Spinal cord (tissue), 10 donors: ENCODE measurements at places on chromosomes 6 and 20. TPM values are rescaled to one million over a fixed set of nuclear protein-coding genes. Genes with fewer than 3 reads are reported as not detected.

DNA sequence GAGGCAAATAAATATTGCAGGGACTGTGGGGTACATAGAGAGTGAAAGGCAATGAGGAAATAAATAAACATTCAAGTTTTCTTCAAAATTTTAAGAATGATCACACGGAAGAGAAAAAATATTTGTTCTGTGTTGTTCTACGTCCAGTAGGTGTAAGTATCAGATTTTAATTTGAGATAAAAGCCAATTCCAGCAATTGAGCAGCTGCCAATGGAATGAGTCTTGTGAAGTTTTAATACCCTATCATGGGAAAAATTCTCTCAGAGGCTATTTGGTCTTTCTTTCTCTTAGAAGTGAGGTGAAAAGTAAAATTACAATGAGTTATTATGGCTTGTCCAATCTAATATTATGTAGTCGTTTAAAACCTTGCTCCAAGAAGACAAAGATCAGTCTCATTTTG is 195.7 kb upstream of the CITED2 start:
- DNase-seq: no peak

- DNase-seq: no peak
Measured at GRCh38 chr6:149166336-149166735, 151.2 kb upstream of the TAB2 start.

DNA sequence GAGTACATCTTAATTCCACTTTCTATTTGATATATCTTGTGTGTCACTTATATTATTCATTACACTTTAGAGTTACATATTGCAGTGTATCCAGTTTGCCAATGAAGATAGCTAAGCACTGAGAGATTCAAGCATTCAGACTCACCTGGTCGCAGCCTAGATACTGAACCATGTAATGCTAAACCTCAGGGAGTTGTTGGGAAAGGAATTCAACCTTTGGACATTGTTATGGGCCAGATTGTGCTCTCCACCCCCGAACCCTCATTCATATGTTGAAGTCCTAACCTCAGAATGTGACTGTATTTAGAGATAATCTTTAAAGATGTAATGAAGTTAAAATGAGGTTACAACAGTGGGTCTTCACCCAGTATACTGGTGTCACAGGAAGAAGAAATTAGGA is 13.8 kb upstream of the KIF16B start:
- no peak for DNase-seq

DNA sequence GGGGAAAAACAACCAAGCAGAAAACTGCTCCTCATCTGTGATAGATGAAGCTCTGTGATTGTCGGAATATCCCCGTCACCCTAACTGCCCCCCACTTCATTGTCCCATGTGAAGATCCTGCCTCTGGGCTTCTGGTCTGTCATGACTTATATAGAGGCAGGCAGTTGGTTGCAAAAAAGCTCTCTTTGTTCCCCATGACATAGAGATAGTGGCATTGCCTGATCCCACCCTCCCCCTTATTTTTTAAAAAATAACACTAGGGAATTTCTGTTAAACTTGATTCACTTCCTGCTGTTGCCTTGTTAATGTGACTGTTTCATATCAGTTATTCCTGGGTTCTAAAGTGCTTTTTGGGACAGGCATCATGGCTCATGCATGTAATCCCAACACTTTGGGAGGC is 203.1 kb downstream of the JARID2 start:
- DNase-seq: no peak

DNA sequence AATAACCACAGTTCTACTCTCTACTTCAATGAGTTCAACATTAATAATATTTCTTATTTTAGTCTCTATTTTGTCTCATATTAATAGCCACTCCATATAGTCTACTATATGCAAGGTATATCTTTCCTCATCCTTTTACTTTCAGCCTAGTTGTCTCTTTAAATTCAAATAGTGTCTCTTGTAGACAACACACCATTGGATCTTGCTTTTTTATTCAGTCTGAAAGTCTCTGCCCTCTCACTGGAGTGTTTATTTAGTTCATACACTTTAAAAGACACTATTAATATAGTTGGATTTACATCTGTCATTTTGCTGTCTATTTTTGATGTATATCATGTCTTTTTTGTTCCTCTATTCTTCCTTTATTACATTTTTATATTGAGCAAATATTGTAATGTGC is 103.5 kb downstream of the RFPL4B start:
- no peak for DNase-seq

DNA sequence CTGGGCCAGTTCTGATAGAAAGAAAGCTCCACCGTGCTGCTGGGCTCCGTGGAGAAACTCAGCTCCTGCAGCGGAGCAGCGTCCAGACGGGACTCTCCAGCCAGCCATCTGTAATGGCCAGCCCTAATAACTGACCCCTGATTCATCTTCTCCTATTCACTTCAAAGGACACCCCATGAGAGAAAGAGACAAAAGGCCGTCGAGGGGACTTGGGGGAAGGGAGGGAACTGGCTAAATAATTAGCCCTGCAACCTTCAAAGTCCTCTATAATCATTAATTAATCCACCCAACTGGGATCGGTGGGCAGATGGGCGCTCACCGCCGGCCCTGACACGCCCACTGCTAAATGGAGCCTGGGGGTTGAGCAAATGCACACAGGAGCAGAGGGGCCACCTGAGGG is 512.4 kb downstream of the CD83 start:
- no peak for DNase-seq

DNA sequence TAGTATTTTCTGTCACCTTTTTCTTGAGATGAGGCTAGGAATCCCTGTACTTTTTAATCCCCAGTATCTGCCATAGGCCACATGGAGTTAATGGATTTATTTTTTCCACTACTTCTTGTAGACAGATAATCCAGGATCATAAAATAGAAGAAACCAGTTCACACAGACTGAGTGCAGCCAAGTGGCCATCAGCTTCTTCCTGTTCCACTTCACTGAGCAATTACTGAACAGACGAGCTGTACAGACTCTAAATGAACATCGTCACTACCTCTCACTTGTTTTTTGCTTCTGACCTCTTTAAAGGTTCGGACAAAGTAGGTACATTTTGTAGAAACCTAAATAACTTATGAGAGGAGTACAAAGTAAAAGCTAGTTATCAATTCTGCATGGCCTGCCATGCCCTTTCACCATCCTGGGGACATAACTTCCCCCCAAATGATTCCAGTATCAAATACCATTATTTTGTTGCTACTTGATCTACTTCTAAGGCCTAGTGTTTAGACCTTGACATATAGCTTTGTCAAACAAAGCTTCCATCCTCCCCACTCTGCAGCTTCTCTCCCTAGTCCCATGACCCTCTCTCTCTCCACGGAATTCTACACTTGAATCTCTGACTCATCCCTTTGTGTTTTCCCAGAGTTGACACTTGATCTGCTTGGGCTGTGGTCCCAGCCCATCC is 34.4 kb upstream of the ARHGAP18 start:
- no peak for DNase-seq

- DNase-seq: no peak
Measured at GRCh38 chr20:53656293-53657202, 62.9 kb upstream of the ZNF217 start.

DNA sequence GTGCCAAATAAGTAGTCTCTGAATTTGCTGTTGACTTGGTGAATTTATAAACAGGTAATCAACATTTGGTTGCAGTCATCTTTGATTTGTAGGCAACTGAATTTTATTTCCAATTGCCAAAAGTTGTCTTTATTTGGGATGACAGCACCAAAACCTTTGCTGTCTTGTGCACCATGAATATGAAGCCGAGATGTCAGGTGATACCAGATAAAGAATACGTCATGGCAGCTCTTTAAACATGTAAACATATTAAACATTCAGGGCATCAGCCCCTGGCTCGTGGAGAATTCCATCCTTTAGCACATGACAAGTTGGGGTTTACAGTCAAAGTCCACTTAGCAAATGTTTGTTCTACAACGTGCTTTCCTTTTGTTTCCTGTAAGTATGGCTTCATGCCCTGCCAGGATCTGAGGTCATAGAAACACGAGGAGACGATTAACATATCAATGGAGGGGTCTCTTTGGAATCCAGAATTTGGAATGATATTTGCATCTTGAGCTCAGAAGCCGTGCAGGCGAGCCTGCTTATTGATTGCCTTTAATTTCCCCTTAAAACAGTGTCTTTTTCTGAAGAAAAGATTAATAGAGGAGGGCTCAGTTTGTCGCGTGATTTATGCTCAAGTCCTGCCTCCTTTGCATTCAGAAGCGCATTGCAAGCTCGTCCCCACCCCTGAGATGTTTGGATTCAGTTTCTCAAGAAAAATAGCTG is 170.2 kb upstream of the ZNF217 start:
- DNase-seq: no peak

DNA sequence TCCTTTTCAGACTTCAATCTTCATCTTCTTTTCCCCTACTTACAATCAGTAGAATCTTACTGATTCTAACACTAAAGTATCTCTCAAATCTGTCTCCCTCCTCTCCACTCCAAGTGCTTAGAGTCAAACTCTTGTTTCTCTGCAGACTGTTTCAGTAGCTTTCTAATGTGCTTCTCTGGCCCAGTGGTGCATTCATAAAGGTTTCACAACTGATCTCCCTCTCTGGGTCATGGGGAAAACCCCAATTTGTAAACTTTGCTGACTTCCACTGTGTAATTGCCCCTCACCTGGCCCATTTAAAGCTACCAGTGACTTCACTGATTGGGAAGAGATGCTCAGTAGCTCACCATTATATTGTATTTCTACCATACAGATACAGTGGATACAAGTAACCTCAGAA is 183.6 kb downstream of the FAXC start:
- no peak for DNase-seq

- no peak for DNase-seq
Measured at GRCh38 chr6:39693206-39693605, 32.0 kb downstream of the KIF6 start.

GRCh38 chr6:30768634-30769087 is 24.3 kb upstream of the IER3 start:
- DNase-seq: no peak

DNA sequence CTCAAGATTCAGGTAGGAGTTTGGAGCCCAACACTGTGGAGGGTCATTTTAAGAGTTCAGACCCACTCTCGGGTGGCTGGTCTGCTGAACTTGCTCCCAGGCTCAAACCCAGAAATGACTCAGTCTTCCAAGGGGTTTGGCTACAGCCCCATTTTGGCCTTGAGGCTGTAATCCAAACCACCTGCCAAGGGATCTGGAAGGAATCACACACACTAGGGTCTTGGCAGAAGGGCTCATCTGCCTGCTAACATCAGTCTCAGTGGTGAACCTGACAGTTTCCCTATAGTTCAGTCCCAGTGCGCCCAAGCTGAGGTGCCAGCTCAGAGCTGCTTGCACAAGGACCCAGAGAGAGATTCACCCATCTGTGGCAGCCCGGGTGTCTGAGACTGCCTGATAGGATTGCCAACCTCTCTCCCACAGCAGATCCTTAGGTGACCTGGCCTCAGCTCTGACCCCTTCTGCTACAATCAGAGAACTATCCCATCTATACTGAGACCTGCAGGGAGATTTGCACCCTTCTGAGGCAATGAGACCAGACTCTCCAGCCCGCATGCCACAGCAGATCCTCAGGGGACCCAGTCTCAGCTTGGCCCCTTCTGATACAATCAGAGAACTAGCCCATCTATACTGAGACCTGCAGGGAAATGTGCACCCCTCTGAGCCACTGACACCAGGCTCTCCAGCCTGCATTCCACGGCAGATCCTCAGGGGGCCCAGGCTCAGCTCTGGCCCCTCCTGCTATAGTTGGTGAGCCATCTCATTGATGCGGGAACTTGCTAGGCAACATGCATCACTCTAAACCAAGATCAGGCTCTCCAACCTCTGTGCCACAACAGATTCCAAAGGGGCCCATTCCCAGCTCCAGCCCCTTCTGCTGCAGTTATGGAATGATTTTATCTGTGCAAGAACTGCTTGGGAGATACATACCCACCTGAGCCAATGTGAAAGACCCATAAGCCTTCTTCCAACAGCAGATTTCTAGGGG is 48.2 kb downstream of the THBS2 start:
- DNase-seq: no peak

GRCh38 chr20:1883986-1884385 is 11.2 kb upstream of the SIRPA start:
- DNase-seq: no peak

- no peak for DNase-seq
Measured at GRCh38 chr20:52783769-52784168, 188.4 kb upstream of the TSHZ2 start.

DNA sequence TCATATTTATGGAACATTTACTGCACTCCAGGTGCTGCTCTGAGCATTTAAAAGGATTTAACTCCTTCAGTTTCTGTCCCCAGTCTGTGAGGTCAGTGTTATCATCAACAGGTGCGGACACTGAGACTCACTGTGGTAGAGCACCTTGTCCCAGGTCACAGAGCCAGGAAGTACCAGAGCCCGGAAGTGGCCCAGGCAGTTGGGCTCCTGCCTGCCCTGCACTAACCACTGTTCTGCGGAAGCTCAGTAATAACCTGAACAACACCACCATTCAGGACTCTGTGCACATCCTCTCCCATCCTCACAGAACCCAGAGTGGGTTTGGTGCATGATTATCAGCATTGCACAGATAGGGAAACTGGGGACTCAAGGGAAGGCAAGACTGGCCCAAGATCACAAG is 16.8 kb upstream of the SIRPG start:
- DNase-seq: no peak

- no peak for DNase-seq
Measured at GRCh38 chr6:45196121-45196520, 132.0 kb upstream of the RUNX2 start.

DNA sequence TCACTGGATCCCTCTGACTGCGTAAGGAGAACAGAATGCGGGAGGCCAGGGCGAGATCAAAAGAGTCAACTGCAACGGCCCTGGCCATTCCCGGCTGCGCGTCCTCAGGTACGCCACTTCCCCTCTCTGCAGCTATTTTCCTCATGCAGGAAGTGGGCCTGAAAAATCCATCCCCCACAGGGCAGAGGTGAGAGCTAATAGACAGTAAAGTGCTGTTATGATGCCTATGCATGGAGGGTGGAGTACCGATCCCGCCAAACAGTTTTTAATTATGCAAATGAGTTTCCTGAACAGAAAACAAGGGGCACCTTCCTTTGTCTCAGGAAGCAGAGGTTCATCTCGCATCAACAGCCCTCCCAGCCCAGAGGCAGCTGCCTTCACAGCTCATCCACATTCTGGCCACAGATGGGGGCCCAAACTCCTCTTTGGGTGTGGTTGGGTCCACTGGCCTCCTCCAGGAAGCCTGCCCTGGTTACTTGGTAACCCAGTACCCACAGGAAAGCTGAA is 9.3 kb downstream of the PREX1 start:
- no peak for DNase-seq

- no peak for DNase-seq
Measured at GRCh38 chr20:1241456-1241855, 15.6 kb downstream of the RAD21L1 start.

- DNase-seq: no peak
Measured at GRCh38 chr6:4380881-4381281, 245.5 kb upstream of the ECI2 start.

DNA sequence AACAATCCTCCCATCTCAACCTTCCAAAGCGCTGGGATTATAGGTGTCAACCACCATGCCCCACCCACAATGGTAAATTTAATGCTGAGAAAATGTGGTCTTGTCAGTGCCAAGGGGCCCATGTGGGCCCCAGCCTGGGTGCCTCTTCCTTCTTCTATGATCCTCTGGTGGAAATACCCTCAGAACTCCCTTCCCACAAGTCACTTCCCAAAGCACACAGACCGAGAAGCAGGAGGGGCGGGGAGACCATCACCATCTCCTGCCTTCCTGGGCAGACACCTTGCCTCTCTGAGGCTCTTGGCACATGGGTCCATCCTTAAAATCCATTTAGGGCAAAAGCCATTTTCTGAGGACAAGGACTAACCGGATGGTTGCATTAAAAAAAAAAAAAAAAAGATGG is 59.0 kb downstream of the NOL4L start:
- DNase-seq: no peak

The GFOD1 gene
- total RNA-seq: 9.4 TPM

The SMPD2 gene
- 4.9 TPM for total RNA-seq

The DDX43 gene
- 1.5 TPM for total RNA-seq

The IL17F gene
- total RNA-seq: not detected

The GTF3C6 gene
- 37.9 TPM for total RNA-seq

The OXT gene
- total RNA-seq: 0.33 TPM
